HL-60 (cell line): ENCODE measurements at places on chromosomes 1 and 21.

DNA sequence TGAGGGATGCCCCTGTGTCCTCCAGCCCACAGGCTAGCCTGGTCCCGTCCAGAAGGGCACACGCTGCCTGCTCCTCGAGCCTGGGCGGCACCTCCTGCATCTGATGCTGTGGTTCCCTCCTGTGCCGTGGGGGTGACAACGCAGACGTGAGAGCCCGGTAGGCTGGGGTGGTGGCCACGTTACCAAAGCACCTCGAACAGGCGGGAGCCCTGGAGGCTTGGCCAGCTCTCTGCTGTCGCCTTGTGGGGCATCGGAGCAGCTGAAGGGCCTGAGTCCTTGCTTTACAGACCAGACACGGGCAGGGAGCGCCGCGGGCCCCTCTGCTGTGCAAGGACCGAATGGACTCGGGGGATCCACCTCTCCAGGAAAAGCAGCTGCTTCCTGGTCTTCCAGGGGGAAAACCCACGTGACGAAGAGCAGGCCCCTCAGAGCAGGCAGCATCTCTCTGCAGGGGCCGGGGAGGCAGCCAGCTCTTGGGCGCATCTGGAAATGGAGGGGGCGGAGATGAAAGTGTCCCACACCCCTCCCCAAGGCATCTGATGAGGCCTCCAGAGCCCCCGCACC lies 133.3 kb downstream of the NPHP4 start:
- no peak for DNase-seq

GRCh38 chr1:180534214-180534613 lies 24.6 kb upstream of the OVAAL start:
- no peak for DNase-seq

- DNase-seq = no peak
These were observed 274.8 kb upstream of the C1orf105 start for GRCh38 chr1:172145656-172146055.

GRCh38 chr1:182784556-182785171 lies 4.9 kb upstream of the NPL start:
- peak; percentile 32 for DNase-seq

GRCh38 chr1:202505356-202505755 lies 156.9 kb downstream of the PPP1R12B start:
- DNase-seq = no peak
